ENCODE measurements at places on chromosomes 4 and X. TPM values are rescaled to one million over a fixed set of nuclear protein-coding genes. Genes with fewer than 3 reads are reported as not detected.

DNA sequence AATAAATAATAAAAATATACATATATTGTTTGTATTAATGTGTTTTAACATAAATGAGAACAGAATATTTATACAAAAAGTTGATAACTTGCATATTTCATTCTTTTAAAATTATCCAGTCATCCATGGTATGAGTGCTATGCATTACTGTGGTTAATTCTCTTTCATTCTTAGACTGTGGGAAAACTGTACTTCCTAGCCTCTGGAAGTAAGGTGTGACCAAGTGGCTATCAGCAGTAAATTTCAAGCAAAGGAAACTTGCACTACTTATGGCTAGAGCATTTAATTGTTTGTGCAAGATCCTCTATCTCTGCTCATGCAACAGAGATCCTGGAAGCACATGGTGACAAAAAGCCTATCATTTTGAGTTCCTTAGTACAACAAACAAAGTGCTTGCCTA lies 1054.5 kb upstream of the PABPC4L start:
- no peak for DNase-seq

DNA sequence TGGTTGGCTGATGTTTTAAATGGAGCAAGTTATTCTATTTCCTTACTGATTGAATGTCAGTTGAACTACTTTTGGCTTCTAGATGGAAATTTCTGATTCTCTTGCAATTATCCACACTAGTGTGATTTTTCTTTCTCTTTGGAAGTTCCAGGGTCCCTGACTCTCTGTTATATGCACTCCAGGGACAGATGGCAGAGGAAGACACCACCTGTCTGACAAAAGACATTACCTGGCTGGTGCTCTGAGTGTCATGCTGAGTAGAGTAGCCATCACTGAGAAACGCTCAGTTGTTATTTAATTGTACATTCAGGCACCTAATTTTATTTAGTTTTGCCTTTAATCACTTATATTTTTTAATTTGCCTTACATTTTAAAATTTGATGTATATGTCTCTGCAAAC lies 105.4 kb upstream of the TLL1 start:
- DNase-seq, result no peak

DNA sequence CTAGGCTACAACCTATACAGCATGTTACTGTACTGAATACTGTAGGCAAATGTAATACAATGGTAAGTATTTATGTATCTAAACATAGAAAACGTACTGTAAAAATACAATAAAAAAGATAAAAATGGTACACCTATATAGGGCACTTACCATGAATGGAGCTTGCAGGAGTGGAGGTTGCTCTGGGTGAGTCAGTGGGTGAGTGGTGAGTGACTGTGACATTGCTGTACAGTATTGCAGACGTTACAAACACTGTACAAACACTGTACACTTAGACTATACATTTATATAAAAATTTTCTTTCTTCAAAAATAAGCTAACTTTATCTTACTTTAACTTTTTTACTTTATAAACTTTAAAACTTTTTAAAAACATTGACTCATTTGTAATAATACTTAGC lies 190.3 kb upstream of the NR3C2 start:
- DNase-seq, result no peak

DNA sequence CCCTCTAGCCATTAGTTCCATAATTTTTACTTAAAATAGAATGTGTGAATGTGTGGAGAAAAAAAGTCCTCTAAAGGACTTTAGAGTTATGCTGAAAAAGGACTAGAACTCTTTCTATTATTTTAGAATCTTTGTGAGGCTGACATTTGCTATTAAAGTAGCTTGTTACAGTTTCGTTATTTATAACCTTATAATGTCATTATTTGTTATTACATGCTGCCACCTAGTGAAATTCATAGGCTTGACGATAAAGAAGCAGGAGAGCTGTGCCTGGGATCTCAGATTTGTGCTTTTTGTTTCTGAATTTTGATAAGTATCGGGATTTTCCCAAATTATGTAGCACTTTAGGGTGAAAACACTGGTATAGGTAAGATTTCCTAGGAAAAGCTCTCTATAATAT lies 38.5 kb upstream of the TAPT1 start:
- DNase-seq, result peak; percentile 30

GRCh38 chrX:108261549-108262203 lies 170.1 kb downstream of the ATG4A start:
- no peak for DNase-seq

GRCh38 chr4:113088050-113088449 lies 38.6 kb downstream of the ANK2 start:
- DNase-seq, result no peak

Gene MAP7D3
- polyA plus RNA-seq, result 19.1 TPM

GRCh38 chr4:168710353-168710946 lies 213.6 kb downstream of the PALLD start:
- DNase-seq, result peak; percentile 58

DNA sequence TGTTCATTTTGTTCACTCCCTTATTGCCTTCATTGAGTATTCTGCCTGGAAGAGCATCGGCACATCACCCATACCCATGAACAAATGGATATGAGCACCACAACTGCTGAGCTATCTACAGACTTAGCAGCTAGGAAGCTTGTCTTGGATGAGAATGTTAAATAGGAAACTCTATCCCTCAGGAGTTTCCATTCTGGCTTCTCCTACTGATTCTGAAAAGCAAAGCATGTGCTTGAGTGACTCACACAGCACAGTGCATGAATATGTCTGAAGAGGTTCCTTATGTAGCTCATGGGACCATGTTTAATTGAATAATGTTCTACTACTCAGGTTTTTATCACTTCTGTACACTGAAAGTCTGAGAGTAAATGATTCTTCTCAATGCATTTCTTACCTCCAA lies 57.3 kb upstream of the MXRA5 start:
- DNase-seq, result no peak

GRCh38 chrX:100587861-100588260 lies 3.1 kb downstream of the TNMD start:
- DNase-seq, result peak; percentile 23

DNA sequence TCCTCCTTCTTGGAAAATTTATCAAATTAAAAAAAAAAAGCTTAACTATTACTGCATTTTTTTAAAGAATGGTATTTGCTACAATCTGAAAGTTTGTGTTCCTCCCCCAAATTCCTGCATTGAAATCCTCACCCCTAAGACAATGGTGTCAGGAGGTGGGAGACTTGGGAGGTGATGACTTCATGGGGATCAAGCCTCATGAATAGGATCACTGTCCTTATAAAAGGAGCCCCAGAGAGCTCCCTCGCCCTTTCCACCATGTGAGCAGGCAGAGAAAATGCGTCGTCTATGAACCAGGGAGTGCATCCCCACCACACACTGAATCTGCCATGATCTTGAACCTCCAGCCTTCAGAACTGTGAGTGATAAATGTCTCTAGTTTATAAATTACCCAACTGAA lies 38.0 kb downstream of the DHRSX start:
- DNase-seq, result no peak

- DNase-seq, result no peak
Measured at GRCh38 chrX:14694611-14695010, 165.3 kb downstream of the GLRA2 start.

- DNase-seq, result no peak
Measured at GRCh38 chr4:182231496-182231895, 11.7 kb upstream of the TENM3 start.

DNA sequence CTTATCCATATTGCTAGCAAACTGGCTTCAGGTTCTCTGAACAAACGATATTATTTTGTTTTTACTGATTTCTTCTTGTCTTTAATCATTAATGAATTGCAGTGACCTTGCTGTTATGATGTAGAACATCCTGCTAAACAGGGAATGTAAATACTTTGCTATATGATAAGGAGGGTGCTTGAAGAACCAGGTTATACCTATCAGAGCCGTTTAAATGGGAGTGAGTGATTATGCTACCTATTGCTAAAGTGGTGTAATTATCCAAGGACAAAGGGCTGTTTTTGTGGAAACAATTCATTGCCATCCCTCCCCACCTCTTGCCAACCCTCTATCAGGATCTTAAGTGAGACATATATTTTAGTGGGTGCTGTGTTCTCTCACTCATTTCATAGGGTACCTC lies 788.9 kb downstream of the RPA4 start:
- DNase-seq, result no peak

- DNase-seq, result peak; percentile 40
Measured at GRCh38 chrX:137565921-137566745, at the start of gene ZIC3. ZIC3 (plus strand) TSS chrX:137566127; CDS start chrX:137566692, 565 bp downstream.

- no peak for DNase-seq
Measured at GRCh38 chr4:157896726-157897125, 276.1 kb downstream of the GASK1B start.

DNA sequence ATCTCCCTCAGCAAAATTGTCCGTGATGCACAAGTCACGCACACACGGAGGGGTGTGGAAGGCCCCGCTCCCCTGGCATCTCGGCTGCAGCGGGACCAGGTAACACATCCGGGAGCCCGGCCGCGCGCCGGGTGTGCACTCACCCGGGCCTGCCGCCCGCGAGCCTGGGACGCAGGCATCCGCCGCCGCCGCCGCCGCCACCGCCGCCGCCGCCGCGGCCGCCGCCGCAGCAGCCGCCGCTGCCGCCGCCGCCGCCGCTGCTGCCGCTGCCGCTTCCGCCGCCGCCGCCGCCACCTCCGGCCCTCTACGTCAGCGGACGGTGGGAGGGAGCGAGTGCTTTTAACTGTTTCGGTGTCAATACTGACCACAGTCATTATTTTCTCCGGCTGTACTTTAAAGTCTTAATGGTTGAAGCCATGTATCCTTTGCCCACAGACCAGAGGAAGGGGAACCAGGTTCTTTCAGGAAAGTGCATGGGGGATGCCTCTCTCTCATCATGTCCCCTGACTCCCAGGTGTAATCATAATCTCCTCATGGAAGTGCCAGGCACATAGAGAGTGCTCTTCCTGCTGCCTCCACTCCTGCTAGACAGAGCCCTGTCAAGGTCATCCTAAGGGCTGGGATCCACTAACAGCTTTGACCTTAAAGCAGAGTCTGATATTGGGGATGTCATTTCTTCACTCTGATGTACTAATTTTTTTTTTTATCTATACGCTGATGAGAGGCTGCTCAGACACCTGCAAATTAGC lies 38.0 kb downstream of the MAGEE2 start:
- peak; percentile 26 for DNase-seq

Gene KIT
- polyA plus RNA-seq, result 80.5 TPM

Gene KLHL4
- 4.9 TPM for polyA plus RNA-seq

GRCh38 chr4:138111462-138112000 lies 130.6 kb downstream of the SLC7A11 start:
- no peak for DNase-seq

Gene PPEF1
- polyA plus RNA-seq, result 0.20 TPM

GRCh38 chr4:1014291-1015167 lies 3.1 kb downstream of the FGFRL1 start:
- no peak for DNase-seq

- no peak for DNase-seq
Measured at GRCh38 chr4:168881781-168882420, 128.2 kb downstream of the CBR4 start.

DNA sequence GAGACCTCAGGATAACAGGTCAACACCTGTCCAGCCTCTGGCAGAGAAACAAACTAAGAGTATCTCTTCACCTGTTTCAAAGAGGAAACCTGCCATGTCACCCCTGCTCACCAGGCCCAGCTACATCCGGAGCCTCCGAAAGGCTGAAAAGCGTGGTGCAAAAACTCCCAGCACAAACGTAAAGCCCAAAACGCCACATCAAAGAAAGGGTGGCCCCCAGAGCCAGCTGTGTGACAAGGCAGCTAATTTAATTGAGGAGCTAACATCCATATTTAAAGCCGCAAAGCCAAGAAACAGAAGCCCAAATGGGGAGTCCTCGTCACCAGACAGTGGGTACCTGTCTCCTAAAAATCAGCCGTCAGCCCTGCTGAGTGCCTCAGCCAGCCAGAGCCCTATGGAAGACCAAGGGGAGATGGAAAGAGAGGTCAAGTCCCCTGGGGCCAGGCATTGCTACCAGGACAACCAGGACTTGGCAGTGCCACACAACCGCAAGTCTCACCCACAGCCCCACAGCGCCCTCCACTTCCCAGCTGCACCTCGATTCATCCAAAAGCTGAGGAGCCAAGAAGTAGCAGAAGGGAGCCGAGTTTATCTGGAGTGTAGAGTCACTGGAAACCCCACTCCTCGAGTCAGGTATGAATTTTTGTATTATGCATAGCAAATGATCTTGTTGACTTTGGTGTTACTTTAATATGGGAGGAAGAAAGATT lies 15.1 kb downstream of the PALLD start:
- no peak for DNase-seq

DNA sequence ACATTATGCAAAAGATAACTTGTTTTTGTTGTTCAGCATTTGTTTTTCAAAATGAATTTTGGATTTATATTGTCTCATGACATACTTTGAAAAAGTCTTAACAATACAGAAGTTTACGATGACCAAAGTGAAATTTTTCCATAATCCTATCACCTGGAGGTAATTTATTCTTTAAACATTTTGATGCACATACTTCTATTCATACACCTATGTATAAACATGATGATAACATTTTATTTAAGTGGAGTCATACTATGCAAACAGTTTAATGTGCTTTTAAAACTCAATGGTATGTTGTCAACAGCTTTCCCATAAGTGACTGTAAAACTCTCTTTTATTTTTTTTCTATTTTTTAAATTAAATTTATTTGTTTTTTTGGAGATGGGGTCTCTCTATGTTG lies 65.0 kb downstream of the STAG2 start:
- no peak for DNase-seq

Gene AVPR2
- 0.58 TPM for polyA plus RNA-seq

- DNase-seq, result no peak
Measured at GRCh38 chr4:7808181-7808580, 131.5 kb downstream of the AFAP1 start.

DNA sequence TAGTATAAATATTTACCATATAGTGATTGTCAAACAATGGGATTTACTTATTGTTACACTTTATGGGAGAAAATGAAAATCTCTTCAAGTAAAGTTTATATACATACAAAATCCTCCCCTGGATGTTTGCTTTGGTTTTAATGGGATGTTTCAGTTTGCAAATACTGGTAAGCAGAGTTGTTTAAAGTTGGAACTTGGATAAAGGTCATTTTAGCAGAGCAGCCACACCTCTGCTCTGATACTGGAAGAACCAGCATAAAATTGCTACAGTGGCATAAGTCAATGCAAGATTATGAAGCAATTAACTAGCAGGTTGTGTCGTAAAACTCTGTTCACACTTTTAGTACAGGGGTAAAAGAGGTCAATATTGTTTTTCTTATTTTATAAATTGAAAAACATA lies 101.2 kb downstream of the TRAPPC11 start:
- DNase-seq, result no peak

GRCh38 chrX:131262200-131262599 lies 26.9 kb downstream of the IGSF1 start:
- DNase-seq, result no peak

Gene NLRP2B
- 0.04 TPM for polyA plus RNA-seq

DNA sequence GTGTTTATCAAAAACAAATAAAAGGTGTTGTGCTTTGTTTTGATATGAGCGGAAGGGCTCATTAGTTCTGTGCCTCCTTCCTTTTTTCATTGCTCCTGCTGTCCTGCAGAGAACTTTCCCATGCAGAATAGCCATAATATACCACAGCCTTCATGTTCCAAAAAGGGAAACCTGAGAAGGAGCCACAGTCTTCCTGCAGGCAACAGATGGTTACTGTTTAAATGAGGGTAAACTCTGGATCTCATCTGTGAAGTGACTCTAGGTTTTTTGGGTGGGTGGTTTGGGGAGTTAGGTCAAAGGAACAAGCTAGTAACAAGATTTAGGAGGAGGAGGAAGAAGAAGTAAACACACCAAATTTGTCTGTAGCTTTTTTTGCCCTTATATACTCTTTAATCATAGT lies 131.8 kb downstream of the BMPR1B start:
- no peak for DNase-seq

Gene MEPE
- 0.49 TPM for polyA plus RNA-seq

Gene MAGEA2B
- polyA plus RNA-seq, result not detected

GRCh38 chr4:143700416-143701352 lies at the start of gene FREM3:
FREM3 (minus strand) TSS chr4:143700675; CDS start chr4:143700675, 0 bp downstream.
- DNase-seq, result peak; percentile 16

GRCh38 chrX:136767104-136767941 lies 13.4 kb downstream of the ARHGEF6 start:
- peak; percentile 45 for DNase-seq
